Activated T-cell treated with anti-CD3 and anti-CD28 coated beads for 4 hours (primary cell): ENCODE measurements at places on chromosomes 3 and 15.
A peak's percentile ranks its signal among the peaks of the same experiment; 100 is the strongest.

GRCh38 chr15:90002428-90002844 is 1.3 kb downstream of the ZNF710 start:
- DNase-seq = no peak

DNA sequence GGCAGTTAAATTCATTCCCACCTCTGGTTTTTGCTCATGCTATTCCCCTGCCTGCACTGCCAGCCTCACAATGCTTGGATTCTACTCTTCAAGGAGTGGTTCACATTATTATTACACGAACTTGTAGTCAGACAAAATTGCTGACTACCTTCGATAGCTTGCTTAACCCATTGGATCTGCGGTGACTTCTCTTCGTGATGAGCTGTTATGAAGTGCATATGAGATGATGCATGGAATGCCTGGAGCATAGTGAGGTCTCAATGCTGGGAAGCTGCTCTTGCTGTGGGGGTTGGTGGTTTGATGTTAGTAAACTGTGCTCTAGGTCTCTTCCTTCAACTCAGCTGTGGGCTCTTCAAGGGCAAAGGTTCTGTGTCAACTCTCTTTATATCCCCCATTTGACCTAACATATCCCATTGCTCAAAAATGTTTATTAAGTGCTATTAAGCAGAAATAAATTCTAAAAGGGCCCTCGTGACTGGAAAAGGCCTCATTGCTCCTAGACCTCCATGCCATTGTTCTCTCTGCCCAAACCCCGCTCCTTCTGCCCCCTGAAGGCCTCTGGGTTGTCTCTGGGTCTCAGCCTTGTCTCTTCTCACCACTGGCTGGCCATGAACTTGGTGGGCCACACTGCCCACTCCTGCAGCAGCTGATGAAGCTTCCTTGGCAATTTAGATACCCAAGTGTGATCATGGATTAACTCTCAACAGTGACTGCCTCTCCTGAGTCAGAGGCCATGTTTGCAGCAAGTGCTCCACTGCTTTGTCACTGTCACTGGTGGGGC is 4.5 kb upstream of the SLCO2A1 start:
- no peak for DNase-seq

DNA sequence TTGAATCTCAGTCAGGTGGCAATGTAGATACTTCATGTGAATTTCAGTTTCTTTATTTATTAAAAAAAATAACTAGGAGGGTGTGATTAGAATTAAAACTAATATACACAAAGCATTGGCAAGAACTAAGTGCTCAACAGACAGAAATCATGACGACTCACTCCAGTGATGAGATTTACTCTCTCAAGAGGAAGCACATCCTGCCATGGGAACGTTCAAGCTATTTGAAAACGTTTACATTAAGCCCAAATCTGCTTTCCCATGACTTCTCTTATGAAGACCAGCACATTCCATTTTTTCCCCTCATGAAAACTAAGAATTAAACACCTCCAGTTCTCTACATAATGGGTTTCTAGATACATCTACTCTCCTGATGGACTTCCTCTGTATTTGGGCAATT is 8.5 kb downstream of the WDR53 start:
- no peak for DNase-seq

DNA sequence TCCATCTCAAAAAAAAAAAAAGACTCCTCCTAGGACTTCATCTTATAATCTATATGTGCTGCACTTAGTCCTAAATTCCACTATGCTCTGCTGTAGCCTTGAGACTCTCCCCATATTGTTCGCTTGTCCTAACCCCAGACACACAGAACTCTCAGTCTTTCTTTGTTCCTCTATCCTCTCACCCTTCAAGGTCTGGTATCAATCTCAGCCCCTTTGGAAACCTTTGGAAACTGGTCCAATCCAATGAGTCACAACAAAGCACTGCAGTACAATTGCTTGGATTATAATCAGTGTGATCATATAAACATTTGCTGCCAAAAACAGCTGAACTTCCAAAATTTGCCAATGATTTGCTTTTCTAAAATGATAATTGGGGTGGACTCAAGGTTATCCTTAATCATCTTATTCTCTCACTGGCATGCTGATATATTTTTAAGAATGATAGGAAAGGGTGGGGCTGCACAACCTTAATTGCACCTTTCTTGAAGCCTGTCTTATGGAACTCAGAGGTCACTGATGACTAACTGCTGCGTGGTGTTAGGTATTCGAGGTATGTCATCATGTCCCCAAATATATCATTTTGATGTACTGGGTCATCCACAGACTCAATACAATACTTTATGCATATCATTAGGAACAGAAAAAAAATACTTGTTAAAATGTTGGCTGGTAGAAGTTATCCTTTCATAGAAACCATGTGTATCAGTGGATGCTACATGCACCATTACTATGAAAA is 756.7 kb downstream of the NR2F2 start:
- no peak for DNase-seq

DNA sequence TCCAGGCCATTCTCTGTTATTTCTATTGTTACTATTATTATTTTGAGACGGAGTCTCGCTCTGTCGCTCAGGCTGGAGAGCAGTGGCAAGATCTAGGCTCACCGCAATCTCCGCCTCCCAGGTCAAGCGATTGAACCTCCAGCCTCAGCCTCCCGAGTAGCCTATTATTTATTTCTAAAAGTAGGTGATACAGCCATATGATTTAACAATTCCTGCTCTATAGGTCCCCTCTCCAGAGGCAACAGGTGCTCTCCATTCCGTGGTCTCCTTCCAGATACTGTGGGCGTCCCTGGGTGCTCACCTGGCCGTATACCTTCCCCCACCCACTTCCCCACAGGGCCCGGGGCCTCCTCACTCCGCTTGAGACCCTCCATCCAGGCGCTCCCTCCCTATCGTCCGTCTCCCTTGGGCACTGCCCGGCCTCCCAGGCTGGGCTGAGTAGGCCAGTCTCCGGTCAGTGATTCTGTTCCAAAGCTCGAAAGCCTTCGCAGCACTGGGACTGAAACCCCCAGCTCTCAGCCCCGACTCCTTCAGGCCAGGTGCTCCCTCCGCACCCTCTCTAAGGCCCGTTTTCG is 708 bp upstream of the PTPN23 start:
- DNase-seq = no peak

DNA sequence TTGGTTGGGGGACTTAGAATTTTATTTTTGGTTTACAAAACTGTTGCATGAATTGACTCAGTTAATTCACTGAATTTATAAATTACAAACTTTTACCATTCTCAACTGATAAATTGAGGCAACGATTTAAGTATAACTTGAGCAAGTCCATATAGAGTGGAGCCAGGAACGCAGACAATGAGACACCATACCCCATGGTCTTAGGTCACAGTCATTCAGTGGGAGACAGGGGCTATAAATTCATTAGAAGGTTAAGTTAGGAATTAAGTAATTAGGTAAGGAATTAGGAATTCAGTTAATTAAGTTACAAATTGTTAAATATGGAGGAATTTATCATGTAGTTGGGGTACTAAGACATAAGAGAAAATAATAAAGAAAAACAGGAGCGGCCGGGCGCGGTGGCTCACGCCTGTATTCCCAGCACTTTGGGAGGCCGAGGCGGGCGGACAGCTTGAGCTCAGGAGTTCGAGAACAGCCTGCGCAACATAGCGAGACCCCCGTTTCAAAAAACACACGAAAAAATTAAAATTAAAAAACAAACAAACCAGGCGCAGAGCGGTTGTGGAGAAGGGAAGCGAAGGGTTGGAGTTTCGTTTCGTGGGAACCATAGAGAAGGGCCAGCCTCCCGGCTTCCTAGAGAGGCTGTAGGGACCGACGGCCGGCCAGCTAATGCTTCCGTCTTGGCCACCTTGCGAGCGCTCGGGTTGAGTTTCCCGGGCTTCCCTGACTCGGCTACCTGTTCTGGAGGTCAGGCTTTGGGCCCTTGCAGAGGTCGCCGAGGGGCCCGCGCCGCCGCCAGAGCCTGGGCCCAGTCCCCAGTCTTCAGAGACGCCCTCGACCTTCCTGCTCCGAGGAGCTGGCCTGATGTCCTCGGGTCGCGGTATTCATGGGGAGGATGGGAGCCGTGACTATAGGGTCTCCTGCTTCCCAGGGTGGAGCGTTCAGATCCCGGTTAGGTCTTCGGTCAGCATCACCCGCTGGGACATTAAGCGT is at the start of gene ZNF619:
Gene ZNF619 (plus strand): TSS at position 645 of the 993 bp plus-strand sequence. CDS start 858 bp downstream, outside the sequence.
- DNase-seq = peak; percentile 32

GRCh38 chr15:98438326-98438725 is 210.0 kb upstream of the IGF1R start:
- DNase-seq = no peak

DNA sequence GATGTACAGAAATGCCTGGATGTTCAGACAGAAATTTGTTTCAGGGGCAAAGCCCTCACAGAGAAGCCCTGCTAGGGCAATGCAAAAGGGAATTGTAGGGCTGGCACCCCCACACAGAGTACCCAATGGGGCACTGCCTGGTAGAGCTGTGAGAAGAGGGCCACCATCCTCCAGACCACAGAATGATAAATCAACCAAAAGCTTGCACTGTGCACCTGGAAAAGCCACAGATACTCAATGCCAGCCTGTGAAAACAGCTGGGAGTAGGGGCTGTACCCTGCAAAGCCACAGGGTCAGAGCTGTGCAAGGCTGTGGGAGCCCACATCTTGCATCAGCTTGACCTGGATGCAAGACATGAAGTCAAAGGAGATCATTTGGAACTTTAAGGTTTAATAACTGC is 477.9 kb upstream of the NECTIN3 start:
- no peak for DNase-seq

DNA sequence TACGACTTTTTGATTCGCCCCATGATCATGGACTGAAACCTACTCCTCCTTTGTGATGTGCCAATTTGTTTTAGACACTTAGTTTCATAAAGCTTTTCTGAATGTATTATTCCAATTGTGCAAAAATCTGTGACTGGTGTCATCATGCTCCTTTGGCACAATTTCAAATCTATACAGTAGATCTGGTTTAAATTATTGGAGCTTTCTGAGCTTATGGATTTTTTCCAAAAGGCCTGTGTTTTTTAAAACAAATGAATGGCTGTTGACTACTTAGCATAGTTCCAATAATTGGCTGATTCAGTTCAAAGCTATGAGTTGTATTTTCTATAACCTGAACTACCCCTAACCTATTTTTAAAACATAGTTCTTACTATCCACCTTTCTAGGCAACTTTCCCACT is 282.7 kb downstream of the CNTN3 start:
- no peak for DNase-seq

DNA sequence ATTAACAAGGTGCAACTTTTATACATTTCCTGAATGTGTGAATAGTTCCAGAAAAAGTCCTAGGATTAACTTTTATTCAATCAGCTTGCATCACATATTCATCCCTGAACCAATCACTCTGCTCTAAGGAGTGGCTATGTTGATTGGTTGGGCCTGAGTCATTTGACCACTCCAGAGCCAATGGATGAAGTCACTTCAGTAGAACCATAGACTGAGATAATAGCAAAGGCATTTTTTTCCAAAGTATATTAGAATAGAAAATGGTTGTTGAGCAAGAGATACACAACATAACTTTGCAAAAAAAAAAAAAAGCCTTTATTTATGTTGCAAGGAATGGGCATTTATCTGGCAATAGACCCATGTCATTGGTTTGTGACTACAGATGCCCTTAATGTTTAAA is 55.5 kb upstream of the AGTR1 start:
- no peak for DNase-seq

DNA sequence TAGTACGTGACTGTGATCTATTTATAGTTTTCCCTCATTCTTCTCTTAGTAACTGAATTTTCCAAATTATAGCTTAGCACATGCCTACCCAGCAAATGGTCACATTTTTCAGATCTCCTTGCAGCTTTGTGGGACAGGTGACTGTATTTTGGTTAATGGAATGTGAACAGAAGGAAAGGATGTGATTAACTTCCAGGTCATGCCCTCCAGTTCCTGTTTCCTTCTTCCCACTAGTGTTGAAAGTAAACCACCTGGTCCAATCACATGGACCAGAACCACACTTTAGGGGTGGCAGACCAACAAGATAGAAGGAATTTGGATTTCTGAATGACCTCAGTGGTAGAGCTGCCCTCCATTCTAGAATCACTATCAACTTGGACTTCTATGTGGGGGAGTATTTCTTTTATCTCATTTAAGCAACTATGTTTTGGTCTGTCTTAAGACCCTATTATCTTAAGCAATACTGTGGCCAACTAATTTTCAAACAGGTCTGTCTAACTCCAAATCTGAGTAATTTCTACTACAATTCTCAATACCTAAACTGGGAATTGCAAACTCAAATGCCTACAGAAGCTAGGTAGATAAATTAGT is 76.0 kb upstream of the TSC22D2 start:
- no peak for DNase-seq

- no peak for DNase-seq
Measured at GRCh38 chr3:123447749-123448517, 957 bp downstream of the ADCY5 start.

DNA sequence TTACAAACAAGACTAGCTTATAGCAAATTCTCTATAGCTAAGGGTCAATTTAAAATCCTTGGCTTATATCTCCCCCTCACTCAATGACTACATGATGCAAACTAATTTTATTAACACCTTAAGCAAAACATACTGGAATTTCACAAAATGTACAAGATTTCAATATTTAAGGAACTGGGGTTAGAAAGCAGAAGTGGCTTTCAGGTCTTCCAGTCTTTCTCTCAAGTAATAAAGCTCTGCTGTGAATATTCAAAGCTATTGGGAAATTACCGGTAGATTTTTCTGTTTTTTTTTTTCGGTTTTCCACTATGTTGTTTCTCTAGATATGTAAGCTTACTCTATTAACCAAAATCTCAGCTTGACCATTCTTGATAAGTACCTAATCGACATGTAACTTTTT is 3.9 kb downstream of the EPM2AIP1 start:
- DNase-seq = no peak

GRCh38 chr3:48034000-48034516 is 17.8 kb upstream of the MAP4 start:
- no peak for DNase-seq

- DNase-seq = no peak
Measured at GRCh38 chr3:100053951-100054620, 60.2 kb downstream of the FILIP1L start.

- no peak for DNase-seq
Measured at GRCh38 chr3:100084100-100084806, 30.0 kb downstream of the FILIP1L start.

DNA sequence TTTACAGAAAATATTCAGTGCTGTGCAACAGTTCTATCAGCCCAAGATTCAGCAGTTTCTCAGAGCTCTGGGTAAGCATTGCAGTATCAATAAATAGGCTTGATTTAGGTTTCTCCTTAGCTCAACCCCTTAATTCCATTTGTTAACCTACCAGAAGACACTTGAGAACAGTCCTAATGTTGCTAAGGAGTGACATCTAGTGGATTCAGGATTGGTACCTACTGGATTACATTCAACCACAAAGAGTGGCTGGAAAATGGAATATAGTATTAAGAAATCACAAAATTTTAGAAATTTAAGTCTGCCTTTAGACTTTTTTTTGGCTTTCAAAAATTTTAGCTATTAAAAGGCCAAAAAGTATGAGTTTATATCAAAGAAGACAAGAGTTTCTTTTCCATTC is 34.7 kb downstream of the POLG start:
- DNase-seq = no peak

DNA sequence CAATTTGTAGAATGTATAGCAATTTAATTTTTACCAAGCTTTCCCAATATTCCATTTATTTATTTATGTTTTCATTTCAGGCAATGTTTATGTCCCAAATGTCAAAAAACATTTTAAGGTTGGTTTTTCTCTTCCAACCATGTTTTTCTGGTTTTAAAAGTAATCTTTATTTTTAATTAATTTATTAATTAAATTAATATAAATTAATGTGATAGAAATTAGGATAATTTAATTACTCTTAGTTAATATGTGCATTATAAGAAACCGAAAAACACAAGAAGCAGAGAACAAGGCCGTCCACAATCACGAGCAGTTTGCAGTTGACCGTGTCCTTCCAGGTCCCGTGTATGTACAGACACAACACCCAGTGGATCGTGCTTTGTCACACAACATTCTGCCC is 34.2 kb downstream of the FBXO45 start:
- no peak for DNase-seq
